Right forelimb (tissue), 1 donor: ENCODE measurements at places on chromosomes 11 and 22.

DNA sequence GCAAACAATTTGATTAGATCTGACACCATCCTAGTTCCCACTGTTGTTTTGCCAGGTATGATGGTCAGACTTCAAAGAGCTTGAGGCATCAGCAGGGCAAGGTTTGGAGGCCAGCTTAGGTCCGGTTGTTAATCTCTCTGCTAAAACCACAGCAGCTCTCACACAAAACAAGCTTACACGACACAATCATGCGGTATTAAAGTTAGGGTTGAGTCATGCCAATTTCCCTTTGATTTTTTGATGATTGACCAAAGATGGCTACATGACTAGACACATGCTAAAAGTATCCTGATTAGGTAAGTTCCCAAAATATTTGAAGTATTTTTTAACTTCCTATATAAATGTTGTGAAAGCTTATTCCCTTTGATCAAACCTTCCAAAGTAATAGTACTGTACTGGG lies 145.9 kb downstream of the ELP4 start:
- DNase-seq, result no peak

- DNase-seq, result no peak
These were observed 65.5 kb downstream of the ME3 start for GRCh38 chr11:86606836-86607481.

- no peak for DNase-seq
These were observed 15.5 kb upstream of the SHANK2 start for GRCh38 chr11:71267807-71268421.

GRCh38 chr11:103295704-103296103 lies 186.5 kb downstream of the DYNC2H1 start:
- DNase-seq, result no peak

DNA sequence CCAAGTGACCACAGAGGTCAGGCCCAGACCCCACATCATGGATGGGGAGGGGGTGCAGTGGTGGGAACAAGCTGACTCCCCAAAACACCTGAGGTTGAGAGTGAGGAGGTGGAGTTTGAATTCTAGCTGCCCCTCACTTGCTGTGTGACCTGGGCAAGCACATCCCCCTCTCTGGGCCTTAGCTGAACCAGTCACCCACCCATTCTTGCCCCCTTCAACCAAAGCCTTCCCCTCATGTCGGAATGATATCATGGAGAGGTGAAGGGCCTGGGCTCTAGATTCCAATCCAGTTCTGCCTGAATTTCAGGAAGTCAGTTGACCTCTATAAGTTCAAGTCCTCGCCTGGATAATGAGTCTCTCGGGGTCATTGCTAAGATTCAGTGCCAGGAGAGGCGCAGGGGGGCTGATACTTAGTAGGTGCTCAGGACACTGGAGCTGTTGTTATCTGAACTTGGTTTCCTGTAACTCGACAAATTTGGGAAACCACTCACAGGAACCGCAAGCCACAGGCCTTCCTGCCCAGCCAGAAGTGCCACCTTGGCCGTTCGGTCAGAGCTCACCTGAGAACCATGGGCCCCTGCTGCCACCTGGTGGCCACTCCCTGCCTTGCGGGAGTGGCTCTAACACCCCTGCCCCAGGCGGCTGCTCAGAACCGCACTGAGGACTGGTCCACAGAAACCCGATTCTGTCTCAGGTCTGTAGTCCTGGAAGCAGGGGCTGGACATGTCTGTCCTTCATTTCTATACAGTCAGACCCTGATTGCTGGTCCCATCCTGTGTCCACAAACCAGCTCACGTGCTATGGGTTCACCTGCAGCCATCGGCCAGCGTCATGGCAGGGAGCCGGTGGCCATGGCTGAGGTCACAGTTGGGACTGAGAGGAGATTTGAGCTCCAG lies 6.9 kb downstream of the CDC42EP1 start:
- DNase-seq, result peak; percentile 82

DNA sequence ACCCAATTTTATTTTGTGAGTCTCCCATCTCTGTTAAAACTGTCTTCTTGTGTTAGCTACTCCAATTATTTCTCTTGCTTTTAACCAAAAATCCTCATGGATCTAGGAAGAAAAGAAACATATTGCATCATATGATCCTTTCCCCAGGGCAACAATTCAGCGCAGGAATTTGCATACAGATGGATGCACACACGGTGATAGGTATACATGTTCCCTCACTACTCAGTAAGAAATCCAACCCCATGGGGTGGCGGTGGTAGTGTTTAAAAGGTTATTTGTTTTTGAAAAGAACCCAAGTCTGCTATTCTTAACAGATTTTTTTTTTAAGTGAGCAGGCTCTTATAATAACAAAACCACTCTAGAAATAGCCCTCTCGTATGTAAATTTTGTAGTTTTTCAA lies 4.2 kb upstream of the SYN3 start:
- DNase-seq, result no peak
